ENCODE measurements at places on chromosomes 1 and 21. TPM values are rescaled to one million over a fixed set of nuclear protein-coding genes. Genes with fewer than 3 reads are reported as not detected.

Gene HES4
- 2.4 TPM for polyA plus RNA-seq

Gene PTGFR
- not detected for polyA plus RNA-seq

Gene IL19
- polyA plus RNA-seq: not detected

Gene LIPI
- polyA plus RNA-seq: not detected

Gene CD52
- 3,639 TPM for polyA plus RNA-seq

Data from immature natural killer cell (primary cell).